ENCODE measurements at places on chromosomes 1 and 21. TPM values are rescaled to one million over a fixed set of nuclear protein-coding genes. Genes with fewer than 3 reads are reported as not detected.

The OPTC gene
- total RNA-seq: not detected

The ASH1L gene
- 28.9 TPM for total RNA-seq

The ALDH4A1 gene
- total RNA-seq: 9.6 TPM

The WNT3A gene
- total RNA-seq: not detected

The KCNK2 gene
- 17.9 TPM for total RNA-seq

The CRNN gene
- total RNA-seq: not detected

The RXRG gene
- total RNA-seq: not detected

Data from pericardium fibroblast (primary cell).